Fibroblast of skin of left biceps (primary cell): ENCODE measurements at places on chromosomes 6 and 20.

DNA sequence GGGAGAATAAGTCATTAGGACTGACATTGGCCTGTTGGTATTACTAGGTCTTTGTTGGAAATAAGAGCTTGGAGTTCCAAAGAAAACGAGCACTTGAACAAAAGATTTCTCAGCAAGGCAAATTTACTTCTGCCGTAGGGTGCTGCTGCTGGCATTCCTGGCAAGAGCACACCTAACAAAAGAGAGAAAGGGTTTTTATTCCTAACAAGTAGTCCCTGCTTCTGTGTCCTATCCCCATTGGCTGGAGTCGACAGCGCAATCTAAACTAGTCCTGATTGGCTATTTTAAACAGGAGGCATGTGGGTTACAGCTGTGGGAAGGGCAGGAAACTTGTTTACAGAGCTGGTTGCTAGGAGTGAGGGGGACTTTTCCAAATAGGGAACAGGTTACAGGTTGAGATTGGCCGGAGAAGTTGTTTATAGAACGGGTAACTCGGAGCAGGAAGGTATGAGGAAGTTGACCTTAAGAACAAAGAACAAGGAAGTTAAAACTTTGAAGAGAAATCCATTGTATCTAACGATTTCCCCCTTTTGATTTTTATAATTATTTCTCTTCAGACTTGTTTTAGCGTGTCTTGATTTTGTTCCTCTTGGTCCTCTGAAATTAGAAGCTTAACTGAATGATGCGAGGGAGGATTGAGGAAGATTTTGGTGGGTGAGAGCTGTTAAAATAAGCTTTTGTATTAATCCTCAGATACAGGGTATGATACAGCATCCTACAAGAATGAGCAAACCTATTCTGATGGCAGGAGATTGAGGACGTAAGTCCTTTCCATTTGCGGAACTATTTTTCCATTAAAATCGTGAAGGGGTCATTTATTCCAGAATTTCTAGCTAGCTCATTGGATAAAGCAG lies 3.4 kb upstream of the ZNFX1 start:
- no peak for DNase-seq

DNA sequence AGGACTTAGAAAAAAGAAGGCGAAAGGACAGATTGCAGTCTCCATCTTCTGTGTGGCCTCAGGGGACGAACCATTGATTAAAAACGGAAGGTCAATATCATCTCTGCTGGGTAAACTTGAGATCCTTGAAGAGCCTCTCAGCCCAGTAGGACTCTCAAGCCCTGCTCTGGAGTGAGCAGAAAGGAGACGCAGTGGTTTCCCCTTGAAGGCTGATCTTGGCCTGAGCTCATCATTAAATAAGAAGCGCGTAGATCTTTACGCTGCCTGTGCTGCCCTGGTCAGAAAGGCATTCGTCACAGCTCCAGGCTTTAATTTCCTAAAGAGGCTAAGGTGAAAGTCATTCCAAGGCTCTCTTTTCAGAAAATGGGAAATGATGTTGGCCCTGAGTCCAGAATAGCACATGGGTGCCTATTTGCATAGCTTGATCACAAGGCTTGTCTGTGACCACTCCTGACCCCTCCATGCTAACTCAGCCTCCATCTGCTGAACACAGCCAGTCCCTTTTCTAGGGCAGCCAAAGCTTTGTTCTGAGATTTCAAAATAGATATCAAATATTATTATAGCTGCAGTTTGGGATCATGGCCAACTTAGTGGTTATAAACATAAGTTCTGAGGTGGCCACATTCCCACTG lies 29.3 kb upstream of the XRN2 start:
- no peak for DNase-seq

GRCh38 chr6:148565321-148565926 lies 181.4 kb upstream of the UST start:
- no peak for DNase-seq

- DNase-seq, result no peak
Measured at GRCh38 chr20:49824206-49824605, 11.6 kb downstream of the SLC9A8 start.

- DNase-seq, result no peak
Measured at GRCh38 chr20:56932575-56933330, 303.6 kb downstream of the TFAP2C start.

DNA sequence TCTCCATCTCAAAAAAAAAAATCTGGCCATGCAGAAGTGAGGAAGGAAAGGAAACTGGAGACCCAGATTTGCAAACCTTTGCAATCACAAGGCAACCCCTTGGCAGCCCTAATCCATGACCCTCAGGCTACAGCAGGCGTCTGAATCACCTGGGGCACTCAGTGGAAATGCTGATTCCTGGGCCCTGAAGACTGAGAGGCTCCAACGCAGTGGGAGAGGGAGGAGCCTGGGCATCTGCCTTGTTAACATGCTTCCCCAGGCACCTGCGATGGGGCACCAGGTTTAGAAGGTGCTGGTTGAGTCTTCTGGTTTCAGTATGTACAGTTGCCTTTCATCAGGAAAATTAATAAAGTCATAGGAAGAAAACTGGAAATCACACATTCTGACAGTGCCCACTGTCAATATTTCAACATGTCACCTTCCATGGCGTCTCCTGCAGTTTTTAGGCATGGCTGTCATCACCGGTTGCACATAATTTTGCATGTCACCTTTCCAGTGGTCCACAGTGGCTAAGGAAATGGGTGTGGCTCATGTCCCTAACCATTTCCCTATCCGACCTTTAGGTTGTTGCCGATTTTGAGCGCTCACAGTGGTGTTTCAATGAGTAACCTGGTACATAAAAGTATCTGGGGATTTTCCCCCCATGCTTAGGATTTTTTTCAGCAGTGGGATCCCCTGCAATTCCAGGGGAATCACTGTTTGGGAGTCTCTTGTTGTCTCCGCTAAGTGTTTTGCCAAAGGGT lies 56.9 kb downstream of the PREX1 start:
- DNase-seq, result no peak

DNA sequence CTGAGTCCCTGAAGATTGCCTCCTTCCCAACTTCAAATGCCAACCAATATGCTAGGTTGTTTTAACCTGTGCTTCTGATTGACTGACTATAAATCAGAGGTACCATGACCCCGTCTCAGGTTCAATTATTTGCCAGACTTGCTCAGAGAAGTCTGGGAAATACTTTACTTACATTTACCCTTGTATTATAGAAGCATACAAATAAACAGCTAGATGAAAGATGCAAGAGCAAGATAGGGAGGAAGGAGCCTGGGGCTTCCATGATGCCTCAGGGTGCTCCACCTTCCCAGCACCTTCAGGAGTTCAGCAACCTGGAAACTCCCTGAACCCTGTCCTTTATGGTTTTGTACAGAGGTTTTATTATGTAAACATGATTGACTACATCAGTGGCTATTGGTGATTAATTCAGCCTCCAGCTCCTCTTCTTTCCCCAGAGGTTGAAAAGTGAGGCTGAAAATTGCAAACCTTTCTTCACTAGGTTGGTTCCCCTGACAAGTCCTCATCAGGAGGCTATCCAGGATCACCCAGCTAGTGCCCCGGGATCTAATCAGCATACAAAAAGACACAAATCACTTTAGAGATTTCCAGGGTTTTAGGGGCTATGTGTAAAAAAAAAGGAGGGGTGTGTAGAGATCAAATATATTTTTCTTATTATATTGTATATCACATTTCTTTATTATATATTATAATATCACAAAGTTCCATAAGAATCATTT lies 547.7 kb downstream of the EPM2A start:
- DNase-seq, result no peak

- DNase-seq, result no peak
Measured at GRCh38 chr6:110645685-110646418, 169.4 kb downstream of the CDK19 start.

DNA sequence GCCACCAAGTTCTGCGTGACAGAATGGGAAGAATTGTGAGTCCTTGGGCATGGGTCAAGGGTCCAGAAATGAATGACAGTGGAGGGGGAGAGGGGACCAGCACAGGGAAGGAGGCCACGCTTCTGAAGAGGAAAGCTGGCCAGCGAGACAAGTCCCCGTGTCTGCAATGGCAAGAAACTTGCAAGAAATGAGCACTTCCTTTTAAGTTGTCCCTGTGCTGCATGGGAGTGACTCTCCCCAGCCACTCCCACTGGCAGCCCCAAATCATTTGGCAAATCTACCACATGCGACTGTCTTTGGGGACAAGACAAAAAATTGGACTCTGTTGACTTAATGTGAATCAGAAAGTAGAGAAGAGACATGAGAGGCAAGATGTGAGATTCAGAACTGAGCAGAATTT lies 242.2 kb upstream of the RREB1 start:
- DNase-seq, result no peak

GRCh38 chr6:125188594-125189203 lies 35.1 kb downstream of the TPD52L1 start:
- no peak for DNase-seq

GRCh38 chr20:19750907-19751636 lies 7.0 kb upstream of the RIN2 start:
- no peak for DNase-seq

DNA sequence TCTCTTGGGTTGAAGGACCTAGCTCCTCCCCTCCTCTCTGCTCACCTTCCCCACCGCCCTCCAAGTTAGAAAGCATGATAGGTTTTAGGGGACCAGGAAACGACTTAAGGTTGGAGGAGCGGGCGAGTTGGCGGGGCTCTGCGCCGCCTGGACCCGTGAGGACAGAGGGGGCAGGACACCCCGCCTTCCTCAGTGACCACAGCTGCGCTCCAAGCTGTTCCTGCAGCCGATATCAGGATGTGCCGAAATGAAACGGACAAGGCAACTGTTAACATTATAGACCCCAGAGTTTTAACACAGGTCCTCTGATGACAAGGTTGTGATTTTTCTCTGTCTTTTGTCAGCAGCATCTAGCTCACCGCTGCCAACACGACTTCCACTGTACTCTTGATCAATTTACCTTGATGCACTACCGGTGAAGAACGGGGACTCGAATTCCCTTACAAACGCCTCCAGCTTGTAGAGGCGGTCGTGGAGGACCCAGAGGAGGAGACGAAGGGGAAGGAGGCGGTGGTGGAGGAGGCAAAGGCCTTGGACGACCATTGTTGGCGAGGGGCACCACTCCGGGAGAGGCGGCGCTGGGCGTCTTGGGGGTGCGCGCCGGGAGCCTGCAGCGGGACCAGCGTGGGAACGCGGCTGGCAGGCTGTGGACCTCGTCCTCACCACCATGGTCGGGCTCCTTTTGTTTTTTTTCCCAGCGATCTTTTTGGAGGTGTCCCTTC lies at the start of gene GRM1:
Gene GRM1, plus strand, starts transcription at position 212 of the 722 bp plus-strand sequence. Its CDS starts 456 bp downstream, at position 668.
- no peak for DNase-seq

DNA sequence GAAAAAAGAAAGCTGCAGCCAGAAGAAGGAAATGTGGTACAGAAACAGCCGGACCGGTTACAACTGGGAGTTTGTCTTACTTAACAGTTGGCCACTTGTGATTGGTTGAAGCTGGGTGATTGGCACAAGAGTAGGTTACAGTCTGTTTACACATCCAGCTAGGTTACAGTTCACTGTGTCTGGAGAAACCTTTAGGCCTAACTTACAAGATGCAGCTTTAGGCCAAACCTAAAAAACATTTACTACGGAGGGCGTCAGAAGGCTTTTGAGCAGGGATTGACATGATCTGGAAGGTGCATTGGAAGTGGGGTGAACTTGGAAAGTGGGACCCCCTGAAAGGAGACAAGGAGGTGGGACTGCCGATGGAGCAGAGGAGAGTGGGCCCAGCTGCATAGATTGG lies 122.3 kb downstream of the BANF2 start:
- DNase-seq, result no peak
